ENCODE measurements at places on chromosomes 16 and 17.

DNA sequence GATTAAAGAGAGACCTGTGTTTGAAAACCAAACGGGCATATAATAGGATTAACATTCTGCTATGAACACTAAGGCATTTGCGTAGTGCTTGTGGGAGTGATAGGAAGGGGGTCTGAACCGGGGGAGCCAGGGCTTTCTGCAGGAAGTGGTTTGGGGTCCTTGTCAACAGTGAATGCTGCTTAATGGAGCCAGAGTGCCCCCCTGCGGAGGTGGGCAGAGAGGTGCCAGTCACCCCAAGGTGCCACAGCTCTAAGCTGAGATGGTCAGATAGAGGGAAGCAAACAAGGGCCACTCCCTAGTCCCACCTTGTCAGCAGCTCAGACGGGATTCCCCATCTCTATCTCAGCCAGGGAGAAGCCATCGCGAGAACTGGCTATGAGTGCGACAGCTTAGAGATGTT lies 17.7 kb downstream of the NAA60 start:
- no peak for DNase-seq

- no peak for DNase-seq
These were observed 24.6 kb downstream of the SLC6A4 start for GRCh38 chr17:30210901-30211300.

- peak; percentile 29 for DNase-seq
These were observed 2.5 kb upstream of the RAB11FIP4 start for GRCh38 chr17:31388770-31389656.

DNA sequence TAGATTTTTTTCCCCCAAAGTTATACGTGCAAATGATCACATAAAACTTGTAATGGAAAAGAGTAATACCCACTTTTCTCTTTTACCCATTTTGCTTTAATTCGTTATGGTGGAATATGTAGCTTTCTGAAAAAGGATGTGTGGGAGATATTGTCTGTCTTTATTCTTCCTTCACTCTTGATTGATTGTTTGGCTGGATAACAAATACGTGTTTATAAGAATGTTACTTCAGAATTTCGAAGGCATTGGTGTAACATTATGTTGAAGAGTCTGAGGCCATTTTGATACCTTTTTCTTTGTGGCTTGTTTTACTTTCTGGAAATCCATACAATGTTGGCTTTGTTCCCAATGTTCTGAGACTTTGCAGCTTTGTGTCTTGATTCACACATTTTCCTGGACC lies 71.4 kb downstream of the BCAS3 start:
- no peak for DNase-seq

- no peak for DNase-seq
These were observed 26.1 kb upstream of the XPO6 start for GRCh38 chr16:28237754-28238357.

- peak; percentile 5 for DNase-seq
These were observed 53.9 kb upstream of the ERCC4 start for GRCh38 chr16:13866073-13866472.
